ENCODE measurements at places on chromosomes 6 and 20. TPM values are rescaled to one million over a fixed set of nuclear protein-coding genes. Genes with fewer than 3 reads are reported as not detected.
A peak's percentile ranks its signal among the peaks of the same experiment; 100 is the strongest.

GRCh38 chr20:62155428-62156253 lies 12.1 kb downstream of the SS18L1 start:
- DNase-seq = peak; percentile 32

- DNase-seq = peak; percentile 65
Observed at GRCh38 chr6:155195903-155196302, 67.9 kb upstream of the CLDN20 start.

TRMT11 gene
- 49.5 TPM for total RNA-seq

TNFRSF6B gene
- 3.8 TPM for total RNA-seq

KCNB1 gene
- total RNA-seq = 0.50 TPM

Measured in GM23338 (cell line).